Central memory CD8-positive, alpha-beta T cell (primary cell): ENCODE measurements at places on chromosomes 7 and 10.

GRCh38 chr7:46694058-46694457 is 773.0 kb upstream of the IGFBP3 start:
- DNase-seq, result no peak

DNA sequence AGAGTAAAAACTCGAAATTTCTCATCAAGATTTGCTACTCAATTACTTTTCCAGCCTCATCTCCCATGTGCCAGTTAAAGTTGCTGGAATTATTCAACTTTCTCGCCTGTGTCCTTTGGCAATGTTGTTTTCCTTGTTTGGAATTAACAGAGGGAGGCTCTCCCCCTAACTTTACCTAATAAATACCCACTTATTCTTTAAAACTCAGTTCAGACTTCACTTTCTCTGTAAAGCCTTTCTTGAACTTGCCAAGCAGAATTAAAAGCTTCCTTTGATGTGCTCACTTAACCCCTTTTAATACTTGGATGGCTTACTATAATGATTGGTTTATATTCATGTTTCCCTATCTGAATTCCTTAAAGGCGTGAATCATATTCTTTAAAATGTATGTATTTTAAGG is 104.1 kb downstream of the MKLN1 start:
- no peak for DNase-seq

GRCh38 chr7:8161364-8161828 is 100.6 kb downstream of the ICA1 start:
- DNase-seq, result no peak

GRCh38 chr7:75889223-75889825 is 10.5 kb downstream of the RHBDD2 start:
- DNase-seq, result no peak

DNA sequence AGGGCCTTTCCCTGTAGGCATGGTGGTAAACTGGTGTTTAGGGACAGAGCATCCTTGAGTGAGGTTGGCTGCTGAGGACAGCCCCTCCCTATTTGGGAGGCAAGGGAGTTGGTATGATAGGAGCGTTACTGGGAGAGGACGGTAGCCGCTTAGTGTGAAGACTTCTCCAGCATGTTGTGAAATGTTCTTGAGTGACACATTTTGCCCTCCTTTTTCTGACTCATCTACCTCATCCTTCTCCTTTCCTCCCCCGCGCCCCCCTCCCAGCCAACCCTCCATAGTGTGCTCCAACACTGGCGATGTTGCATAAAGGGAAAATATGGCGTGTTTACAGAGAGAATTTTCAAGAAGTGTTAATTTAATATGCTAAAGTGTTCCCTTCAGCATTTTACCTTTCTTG is 645.0 kb upstream of the GALNT17 start:
- DNase-seq, result no peak

GRCh38 chr10:93628858-93629257 is 16.5 kb downstream of the PDE6C start:
- DNase-seq, result no peak

DNA sequence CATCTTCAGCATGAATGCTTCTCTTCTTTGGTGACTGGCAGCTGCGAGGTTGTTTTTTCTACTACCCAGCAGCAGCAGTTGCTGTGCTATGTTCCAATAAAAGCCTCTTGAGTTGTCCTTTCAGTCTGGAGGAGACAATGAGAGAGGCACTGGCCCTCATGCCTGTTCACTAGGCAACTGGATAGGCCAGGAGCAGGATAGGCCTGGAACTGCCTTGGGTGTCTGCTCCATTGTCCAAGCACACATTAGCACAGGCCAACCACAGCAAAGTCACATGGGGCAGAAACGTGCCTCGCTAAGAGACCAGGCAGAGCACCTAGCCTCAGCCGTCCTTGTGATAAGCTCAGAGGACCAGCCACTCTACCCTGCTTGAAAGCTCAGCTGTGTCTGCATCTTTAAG is 76.9 kb upstream of the PDCD4 start:
- DNase-seq, result no peak

DNA sequence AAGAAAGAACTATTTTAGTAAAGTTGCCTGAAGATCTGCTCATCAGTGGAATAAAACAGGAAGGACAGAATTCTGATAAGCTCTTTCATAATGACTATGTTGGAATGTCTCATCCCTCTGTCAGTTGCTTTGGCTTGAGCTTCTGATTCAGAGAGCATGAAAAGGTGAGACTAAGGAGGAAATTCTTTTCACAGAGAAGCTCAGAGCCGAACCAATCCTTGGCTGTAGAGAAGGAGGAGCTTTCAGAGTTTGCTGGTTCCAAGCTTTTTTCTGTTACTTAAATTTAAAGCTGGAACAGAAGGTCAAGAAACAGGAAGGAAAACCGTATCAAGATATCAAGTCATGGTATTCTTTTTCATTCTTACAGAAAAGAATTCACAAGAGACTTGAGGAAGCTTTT is 24.0 kb downstream of the GSTO2 start:
- DNase-seq, result no peak

DNA sequence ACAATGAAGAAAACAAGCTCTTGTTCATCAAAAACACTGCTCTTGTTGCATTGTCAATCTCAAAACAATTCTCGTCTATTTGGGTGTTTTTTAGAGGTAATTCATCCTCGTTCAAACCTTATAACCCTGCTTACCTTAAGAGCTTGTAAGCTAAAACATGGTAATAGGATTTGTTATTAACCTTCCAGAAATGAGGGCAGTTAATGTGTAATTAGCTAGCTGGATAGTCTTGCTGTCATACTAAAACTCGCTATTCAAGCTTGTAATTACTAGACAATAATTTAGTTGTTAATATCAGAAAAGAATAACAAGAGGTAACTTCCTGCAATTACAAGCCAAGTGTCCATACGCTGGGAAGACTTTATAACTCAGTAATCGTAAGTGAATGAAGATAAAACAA is 101.6 kb downstream of the UBE2H start:
- no peak for DNase-seq

- DNase-seq, result no peak
These were observed 349.0 kb upstream of the MTPN start for GRCh38 chr7:136326045-136326609.

DNA sequence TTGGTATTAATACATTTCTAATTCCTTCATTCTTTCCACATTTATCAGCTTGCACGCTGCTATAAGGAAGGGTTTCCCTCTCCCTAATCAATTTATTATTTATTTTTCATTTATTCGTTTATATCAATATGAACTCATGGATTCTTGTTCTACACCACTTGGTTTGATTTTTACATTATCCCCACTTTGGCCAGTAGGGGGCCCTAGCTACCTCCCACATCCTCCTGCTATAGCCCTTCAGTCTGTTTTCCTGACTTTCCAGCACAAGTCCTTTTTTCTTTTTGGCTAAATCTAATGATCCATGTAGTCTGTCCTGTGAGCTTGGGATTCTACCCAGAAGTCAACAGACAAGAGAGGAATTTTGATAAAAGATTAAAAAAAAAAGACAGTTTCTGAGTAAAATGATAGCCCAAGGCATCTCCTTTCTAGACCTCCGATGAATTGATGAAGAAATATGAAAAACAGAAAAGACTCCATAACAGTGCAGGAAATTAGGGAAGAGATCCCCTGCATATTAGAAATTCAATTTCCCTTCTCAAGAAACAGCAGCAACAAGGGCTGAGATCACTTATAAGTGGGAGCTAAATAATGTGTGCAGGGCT is 47.7 kb downstream of the LYZL2 start:
- no peak for DNase-seq

GRCh38 chr7:126150278-126150958 is 1102.3 kb downstream of the GRM8 start:
- DNase-seq, result no peak
